ENCODE measurements at places on chromosomes 1 and 21.

GRCh38 chr1:116391185-116391584, 18.1 kb downstream of the ATP1A1 start:
- no peak for DNase-seq

DNA sequence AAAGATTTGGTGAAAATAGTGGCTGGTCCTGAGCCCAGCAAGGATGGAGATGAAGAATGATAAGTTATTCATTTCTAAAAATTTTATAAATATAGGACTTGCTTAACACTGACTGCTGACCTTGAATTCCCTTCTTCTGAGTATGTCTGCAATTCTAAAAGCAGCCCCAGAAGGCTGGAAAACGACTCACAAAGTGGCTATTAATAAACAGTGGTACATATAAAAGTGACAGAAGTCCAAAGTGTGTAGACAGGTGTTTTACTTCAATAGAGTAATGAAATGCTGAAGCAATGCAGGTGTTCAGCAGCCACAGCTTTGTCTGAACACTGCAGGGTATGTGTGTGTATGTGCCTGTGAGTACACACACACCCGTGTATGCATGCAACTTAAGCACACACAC, 219.0 kb upstream of the NRIP1 start:
- DNase-seq: no peak

DNA sequence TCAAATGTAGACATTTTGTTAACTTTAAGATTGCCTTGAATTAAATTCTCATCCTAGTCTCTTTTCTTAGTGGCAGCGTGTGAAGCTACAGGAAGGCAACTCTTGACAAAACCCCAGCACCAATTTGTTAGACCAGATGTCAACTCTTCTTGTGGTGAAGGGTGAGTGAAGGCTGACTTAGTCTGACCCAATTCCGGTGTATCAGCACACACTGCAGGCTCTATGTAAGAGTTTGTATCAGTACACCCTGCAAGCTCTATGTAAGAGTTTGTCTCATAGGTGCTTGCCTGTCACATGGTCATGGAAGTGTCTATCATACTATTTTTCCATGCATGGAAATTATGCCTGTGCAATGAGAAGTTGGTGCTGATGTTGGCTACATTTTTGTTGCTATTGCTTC, 16.8 kb downstream of the CR2 start:
- peak; percentile 20 for DNase-seq

- DNase-seq: no peak
Measured at GRCh38 chr1:23791516-23792047, 637 bp downstream of the LYPLA2 start.

- DNase-seq: no peak
Measured at GRCh38 chr1:121445679-121446078, 260.9 kb downstream of the SRGAP2C start.

- no peak for DNase-seq
Measured at GRCh38 chr1:165116171-165116570, 240.3 kb downstream of the LMX1A start.

- DNase-seq: no peak
Measured at GRCh38 chr1:11130406-11130805, 30.7 kb upstream of the EXOSC10 start.
